ENCODE measurements at places on chromosomes 5 and 9.
A peak's percentile ranks its signal among the peaks of the same experiment; 100 is the strongest.

GRCh38 chr9:132141948-132142594 is 19.8 kb upstream of the NTNG2 start:
- no peak for DNase-seq

- no peak for DNase-seq
Measured at GRCh38 chr5:139696167-139696893, 48.2 kb downstream of the CXXC5 start.

- no peak for DNase-seq
Measured at GRCh38 chr9:109341561-109341960, 20.7 kb upstream of the EPB41L4B start.

DNA sequence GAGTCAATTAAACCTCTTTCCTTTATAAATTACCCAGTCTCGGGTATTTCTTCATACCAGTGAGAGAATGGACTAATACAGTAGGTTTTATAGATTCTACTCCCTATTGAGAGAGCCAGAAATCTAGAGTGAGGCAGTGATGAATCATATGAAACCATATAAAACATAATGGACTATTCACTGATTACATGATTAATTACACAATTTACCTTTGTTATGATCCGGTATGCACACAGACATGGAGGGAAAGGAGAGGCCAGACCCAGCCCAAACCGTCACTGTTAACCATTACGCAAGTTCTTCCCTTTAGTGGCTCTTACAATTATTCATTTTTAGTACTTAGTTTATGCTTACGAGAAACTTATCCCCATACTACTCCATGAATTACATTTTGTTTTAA is 205.0 kb downstream of the DNAH5 start:
- DNase-seq = no peak

GRCh38 chr9:130128251-130128650 is 44.0 kb upstream of the NCS1 start:
- DNase-seq = no peak

DNA sequence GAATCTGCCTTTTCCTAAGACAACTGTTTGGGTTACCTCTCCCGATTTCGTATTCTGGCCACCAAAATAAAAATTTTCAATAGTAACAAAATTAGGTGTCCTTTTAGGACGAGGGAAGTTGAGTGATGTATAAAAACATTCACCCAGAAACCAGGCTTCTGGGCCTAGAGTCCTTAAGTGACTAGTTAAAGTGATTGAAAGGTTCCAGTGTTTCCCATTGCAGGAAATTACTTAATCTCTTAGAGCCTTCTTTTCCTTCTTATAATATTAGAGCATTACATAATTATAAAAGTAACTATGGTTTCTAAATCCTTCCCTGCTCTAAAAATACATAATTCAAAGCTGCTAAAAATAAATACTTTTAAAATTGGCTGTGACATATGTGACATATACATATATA is 7.3 kb downstream of the MCIDAS start:
- no peak for DNase-seq

GRCh38 chr5:19058216-19058615 is 929.8 kb downstream of the CDH18 start:
- no peak for DNase-seq

- DNase-seq = peak; percentile 70
Measured at GRCh38 chr5:32254881-32255539, 57.7 kb downstream of the MTMR12 start.

DNA sequence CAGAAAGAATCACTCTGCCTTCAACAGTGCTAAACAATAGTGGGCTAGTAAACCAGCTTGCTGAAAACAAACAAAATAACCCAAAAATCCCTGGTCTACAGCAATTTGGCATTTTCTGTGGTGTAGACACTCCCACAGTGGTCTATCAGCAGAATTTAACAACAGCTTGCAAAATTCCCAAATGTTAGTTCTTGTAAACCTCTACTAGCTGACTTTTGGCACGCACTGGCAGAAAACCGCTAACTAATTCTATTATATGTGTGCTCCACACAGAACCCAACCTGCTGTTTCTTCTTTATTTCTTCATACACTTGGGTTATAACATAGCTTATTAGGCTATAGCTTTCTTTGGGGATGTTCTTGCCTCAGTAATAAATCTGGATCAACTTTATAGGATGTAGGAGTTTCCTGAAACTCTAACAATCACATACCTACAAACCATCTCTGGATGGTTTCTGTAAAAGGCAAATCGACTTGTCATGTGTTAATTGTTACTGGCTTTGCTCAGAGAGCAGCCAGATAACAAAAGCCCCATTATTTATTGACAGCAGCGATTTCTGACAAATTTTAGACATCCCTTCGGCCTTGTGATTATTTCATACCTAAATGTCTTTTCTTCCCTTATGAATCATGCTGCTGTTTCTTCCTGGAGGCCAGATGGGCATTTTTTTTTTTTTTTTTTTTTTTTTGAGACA is 82.7 kb upstream of the NAA35 start:
- no peak for DNase-seq

Data from fibroblast of skin of right quadriceps (primary cell).